ENCODE measurements at places on chromosomes 7 and 10. TPM values are rescaled to one million over a fixed set of nuclear protein-coding genes. Genes with fewer than 3 reads are reported as not detected.
A peak's percentile ranks its signal among the peaks of the same experiment; 100 is the strongest.

GRCh38 chr7:25565949-25566348, 337.7 kb upstream of the NPVF start:
- peak; percentile 77 for DNase-seq

GRCh38 chr7:155962191-155962967, 150.1 kb upstream of the SHH start:
- DNase-seq, result no peak

DNA sequence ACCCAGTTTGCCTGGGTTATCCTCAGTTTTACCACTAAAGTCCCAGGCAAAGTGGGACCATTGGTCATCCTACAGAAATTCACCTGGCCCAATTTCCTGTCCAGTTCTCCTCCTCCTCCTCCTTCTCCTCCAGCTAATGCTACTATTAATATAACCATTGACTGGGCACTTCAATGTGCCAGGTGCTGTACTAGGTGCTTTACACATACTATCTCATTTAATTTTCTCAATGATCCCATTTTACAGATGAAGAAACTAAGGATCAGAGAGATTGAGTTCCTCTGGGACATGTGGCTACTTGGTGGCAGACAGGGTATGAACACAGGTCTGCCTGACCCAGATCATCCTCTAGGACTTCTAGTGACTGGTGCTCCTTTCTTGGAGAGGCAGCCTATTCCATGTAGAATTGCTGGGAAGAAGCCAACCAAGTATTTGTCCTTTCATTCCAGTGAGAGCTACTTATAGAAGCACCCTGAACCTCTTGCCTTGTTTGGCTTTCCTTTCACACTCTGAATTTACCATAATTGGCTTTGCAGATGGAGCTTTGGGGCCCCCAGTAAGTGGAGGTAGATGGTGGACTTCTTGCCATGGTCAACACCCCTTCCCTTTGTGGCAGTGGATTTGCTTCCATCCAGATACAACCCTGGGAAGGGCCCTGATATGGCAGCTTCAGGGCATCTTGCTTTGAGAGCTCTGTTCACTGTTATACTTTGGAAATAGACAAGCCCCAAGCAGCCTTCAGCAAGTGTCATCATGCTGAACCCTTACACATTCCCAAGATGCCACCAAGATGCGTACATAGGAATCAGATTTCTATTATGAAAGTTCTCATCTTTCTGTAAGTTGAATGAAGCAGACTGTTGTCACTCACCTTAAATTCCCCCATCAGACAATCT, 78.7 kb downstream of the MYOF start:
- DNase-seq, result no peak

DNA sequence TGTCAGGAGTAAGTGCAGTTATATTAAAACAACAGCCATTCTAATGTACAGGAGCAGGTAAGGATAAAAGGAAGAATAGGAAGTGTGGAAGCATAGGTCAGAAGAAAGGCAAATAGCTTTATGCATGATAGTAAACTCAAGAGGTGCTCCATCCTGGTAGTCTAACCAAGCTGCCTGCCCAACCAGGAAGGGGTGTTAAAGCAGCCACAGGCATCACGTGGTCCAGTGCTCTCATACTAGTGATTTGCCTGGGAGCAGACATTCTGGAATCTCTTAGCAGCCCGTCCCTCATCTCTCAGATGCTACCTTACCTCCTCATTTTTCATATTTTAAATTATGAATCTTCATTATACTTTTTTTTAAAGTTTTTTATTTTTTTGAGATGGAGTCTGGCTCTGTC, 18.5 kb downstream of the ABRAXAS2 start:
- DNase-seq, result no peak

- no peak for DNase-seq
Observed at GRCh38 chr7:45066409-45066808, 22.4 kb downstream of the NACAD start.

BMPER gene
- polyA plus RNA-seq, result not detected

DNA sequence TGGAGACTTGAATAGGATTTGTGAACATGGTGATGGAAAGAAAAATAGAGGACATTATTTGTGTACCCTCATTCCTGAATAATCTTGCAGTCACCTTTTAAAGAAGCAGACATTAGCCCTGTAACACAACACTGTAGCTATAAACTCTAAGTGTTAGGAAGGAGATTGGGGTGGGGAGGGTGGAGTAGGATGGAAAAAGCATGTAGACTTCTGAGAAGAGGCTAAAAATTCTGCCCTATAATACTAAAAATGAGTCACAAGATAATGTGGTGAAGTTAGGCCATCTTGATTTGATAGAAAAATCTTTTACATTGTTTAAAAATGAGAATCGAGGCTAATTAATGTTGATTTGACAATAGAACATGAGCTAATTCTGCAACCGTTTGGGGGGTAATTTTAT, 128.8 kb downstream of the LCOR start:
- no peak for DNase-seq

DNA sequence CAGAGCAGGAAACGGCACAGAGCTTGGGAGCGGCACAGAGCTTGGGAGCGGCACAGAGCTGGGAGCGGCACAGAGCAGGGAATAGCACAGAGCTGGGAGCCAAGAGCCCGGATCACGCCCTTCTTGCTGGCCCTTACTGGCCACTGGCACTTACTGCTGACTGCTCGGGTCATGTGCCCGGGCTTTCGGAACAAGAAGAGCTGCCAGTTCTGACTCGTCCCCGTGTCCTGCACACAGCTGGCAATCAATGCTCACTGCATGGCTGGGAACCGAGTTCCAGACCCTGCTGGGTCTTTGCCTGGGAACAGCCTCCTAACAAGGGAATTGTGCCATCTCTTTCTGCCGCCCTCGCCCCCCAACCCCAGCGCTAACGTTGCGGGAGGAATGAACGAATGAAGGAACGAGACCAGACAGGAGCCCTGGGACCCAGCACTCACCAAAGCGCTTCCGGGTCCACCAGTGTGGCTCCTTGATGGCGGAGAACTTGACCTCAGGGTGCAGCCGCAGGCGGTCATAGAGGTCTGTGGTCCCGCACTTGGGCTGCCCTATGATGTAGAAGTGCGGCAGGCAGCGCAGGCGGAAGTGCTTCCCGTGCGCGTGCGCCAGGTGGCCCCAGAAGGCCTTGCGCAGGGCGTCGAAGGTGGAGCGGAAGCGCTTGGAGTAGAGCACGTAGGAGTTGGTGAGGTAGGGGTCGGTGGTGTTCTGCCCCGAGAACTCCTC, 49.1 kb downstream of the CHST15 start:
- no peak for DNase-seq

RPP38 gene
- polyA plus RNA-seq, result 16.6 TPM

IFIT1B gene
- not detected for polyA plus RNA-seq

LIPK gene
- polyA plus RNA-seq, result not detected

FAM25C gene
- not detected for polyA plus RNA-seq

MCM10 gene
- polyA plus RNA-seq, result not detected

FZD1 gene
- 0.60 TPM for polyA plus RNA-seq

DNA sequence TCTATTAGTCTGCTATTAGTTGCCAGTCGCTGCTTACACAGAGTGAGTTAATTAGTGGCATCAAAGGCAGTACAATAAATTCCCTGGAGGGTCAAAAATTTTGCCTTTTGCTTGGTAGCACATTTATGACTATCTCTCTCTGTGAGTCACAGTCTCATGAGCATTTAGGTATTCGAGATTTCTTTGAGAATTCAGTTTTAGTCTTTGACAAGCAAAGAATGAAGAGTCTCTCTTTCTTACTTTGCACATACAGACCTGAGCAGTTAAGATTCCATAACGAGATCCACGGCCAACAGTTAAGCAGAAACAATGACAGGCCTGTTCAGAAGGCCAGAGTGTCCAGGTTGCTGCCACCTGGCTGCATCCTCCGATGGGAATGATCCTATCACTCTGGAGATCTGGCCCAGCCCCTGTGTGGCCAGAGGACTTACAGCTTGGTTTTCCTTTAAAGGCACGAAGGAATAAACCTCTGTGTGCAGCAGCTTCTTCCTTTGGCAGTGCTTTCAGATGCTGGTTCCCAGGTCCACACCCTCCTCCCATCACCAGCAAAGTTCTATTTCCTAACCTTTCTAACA, 80.6 kb downstream of the GLI3 start:
- DNase-seq, result no peak

DNA sequence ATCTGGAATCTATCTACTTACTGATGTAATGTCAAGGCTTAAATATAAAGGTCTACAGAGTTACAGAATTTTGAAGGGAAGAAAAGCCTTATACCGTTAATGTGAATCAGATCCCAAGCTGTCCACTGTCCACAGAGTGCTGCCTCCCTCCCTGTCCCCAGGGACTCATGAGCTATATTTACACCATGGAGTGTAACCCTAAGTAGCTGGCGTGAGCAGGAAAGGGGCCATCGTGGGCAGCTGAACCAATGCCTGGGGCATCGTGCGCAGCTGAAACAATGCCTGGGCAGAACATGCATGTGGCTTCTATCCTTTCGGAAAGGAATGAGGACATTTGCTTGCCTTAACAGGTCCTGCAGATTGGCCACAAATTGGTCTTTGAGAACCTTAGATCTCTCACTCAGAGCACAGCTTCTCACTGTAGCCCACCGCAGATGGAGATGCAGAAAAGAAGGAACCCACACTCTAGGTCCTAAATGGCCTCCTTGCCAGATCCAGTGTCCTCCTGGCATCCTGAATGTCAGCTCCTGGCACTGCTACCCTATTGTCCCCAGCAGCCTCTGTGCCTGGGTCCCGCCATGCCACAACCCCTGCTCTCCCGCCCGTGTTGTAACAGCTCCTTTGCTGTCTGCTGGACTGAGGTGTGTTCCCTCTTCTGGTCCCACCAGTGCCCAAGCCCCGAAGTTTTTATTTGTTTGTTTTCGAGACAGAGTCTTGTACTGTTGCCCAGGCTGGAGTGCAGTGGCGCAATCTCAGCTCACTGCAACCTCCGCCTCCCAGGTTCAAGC, 30.3 kb downstream of the CCDC3 start:
- DNase-seq, result no peak

FFAR4 gene
- not detected for polyA plus RNA-seq

- no peak for DNase-seq
Observed at GRCh38 chr10:16904049-16904448, 86.8 kb upstream of the RSU1 start.

SRRM3 gene
- polyA plus RNA-seq, result not detected

- no peak for DNase-seq
Observed at GRCh38 chr7:139680676-139681462, 96.9 kb downstream of the HIPK2 start.

UTF1 gene
- polyA plus RNA-seq, result not detected

DNA sequence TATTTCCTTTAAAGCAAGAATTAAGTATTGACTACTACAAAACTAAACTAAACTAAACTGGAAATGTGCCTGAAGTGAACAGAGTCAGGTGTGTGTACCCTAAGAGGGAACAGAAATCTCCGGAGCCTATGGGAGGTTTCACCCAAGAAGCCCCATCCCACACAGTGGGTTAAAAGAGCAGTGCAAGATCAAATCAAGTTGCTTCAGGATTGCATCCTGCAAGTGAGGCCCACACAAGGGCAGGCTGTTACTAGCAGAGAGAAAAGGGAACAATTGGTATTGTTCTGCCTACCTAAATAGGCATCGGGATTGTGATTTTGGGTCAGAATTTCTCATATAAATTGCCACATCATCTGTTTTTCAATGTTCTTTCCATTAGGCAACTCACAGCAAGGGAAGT, 113.3 kb upstream of the CDC14C start:
- DNase-seq, result no peak

- DNase-seq, result no peak
Observed at GRCh38 chr7:157528785-157529341, 192.1 kb downstream of the DNAJB6 start.

OPN4 gene
- not detected for polyA plus RNA-seq

DNA sequence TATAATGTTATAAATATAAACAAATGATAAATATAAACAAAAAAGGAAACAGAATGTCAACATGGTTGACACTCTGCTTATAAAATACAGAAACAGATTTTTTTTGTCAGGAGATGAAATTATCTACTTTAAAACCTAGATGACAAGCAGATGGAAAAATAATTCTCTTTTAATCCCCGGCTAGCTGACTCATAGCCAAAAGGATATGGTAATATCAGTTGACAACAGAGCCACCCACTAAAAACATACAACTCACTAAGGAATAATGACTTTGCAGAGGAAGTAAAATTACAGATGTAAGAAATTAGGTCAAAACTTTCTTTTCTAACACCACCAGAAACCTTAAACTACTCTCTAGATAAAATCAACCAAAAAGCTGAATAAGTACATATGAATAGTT, 131.1 kb upstream of the ABCB5 start:
- no peak for DNase-seq

ZPBP gene
- not detected for polyA plus RNA-seq

DNA sequence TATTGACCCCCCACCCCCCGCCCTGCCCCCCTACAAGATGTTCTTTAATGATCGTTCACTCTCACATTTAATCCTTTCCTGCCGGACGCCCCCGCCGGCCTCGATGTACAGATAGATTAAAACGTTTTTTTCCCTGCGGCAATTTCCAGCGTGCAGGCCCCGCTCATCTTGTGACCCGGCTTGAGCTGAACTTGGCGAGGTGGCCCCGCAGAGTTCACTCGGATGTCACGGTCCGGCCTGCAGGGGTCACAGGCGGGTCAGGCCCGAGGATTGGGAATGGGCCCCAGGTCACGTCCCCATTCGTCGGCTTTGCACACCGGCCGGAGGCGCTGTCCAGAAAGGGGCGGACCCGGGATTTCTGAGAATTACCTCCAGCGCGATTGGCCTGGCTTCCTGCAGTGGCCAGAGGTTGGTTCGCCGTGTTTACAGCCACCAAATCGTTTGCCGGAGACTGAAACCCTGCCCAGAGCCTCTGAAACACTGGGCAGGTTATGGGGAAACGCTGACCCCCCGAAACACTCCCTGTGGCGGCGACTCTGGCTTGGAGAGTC, 1.9 kb upstream of the CYP26A1 start:
- DNase-seq, result no peak

ARHGEF35 gene
- polyA plus RNA-seq, result 1.7 TPM

DNA sequence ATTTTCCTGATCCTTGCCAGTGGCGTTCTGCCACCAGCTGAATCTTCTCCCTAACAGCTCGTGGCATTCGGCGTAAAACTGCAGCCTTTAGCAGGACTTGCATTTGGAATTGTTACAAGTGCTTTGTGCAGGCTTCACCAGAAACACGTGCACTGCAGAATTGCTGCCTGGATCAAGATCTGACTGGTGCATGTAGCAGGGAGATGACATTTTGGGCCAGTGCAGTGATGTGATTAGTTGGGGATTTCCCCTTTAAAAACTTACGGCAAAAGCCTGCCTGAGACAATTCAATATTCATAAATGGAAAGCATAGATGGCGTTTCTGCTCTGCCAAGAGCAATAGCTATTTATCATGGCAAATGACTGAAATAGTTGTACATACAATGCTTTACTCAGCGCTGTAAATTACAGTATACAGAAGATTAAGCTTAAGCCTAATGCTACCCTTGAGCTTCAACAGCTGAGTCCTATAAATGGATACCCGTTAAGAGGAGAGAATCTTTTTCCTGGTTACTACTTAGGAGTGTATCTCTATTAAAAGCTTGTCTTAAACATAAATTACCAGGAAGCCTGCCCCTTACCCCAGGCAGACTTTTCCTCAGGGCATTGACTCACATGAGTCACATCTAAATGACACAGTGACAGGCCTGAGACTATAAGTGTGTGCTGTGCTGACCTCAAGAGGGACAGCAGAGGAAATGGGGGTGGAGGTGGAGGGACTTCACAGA, 106.3 kb downstream of the ATXN7L1 start:
- DNase-seq, result no peak
